Neuronal stem cell (in vitro differentiated cells): ENCODE measurements at places on chromosomes 12 and 14.

GRCh38 chr14:59150990-59151389, 37.5 kb upstream of the DAAM1 start:
- no peak for DNase-seq

DNA sequence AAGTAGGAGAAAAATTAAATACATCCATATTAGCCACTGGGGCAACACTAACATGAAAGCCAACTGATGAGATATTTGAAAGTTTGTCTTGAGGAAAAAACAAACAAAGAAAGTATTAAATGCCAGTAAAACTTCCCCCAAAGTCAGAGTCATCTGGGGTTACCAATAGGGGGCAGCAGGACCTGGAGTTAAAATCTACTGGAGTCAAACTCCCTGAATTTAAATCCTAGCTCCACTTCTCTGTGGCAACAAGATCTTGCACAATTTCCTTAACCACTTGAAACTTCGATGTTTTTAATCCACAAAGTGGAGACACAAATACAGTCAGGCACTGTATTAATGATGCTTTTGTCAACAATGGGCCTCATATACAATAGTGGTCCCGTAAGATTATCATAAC, 14.4 kb downstream of the PLEKHG7 start:
- no peak for DNase-seq

- no peak for DNase-seq
Observed at GRCh38 chr14:103408491-103409155, 23.4 kb downstream of the MARK3 start.

DNA sequence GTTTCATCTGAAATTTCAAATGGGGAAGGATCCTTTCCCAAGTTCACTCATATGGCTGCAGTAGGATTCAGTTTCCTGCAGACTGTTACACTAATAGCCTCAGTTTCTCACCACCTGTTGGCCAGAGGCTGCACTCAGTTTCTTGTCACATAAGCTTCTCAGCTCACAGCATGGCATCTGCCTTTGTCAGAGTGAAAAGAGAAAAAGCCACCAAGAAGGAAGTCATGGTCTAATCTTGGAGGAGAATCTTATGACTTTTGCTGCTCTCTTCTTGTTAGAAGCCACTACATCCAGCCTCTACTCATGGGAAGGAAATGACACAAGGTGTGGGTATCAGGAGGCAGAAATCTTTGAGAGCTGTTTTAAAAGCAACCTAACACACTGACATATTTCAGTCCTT, 39.4 kb upstream of the BTG1 start:
- no peak for DNase-seq

GRCh38 chr12:39553476-39553875, 66.1 kb downstream of the ABCD2 start:
- no peak for DNase-seq

DNA sequence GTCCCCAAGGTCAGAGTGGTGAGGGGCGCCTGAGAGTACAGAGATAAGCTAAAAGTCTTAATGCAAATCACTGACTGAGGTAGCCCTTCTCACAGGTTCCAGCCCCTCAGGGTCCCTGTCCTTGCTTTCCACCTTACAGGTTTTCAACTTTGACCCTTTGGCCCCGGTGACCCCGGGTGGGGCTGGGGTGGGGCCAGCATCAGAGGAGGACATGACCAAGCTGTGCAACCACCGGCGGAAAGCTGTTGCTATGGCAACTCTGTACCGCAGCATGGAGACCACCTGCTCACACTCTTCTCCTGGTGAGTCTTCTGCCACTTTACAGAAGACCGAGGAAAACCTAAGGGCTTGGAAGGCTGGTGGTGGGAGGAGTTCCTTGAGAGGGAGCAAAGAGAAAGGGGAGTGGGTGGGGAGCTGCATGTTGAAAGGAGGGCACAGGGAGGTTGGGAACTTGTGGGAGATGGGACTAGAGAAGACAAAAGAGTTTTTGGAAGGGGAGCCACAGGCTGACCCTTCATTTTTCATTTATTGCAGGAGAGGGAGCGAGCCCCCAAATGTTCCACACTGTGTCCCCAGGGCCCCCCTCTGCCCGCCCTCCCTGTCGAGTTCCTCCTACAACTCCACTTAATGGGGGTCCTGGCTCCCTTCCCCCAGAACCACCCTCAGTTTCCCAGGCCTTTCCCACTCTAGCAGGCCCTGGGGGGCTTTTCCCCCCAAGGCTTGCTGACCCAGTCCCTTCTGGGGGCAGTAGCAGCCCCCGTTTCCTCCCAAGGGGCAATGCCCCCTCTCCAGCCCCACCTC, 2.4 kb downstream of the MBD6 start:
- no peak for DNase-seq

- no peak for DNase-seq
Observed at GRCh38 chr14:72543341-72543740, 350.6 kb downstream of the DPF3 start.

GRCh38 chr12:67649261-67649569, 670 bp downstream of the DYRK2 start:
- no peak for DNase-seq

GRCh38 chr12:13817131-13817530, 164.3 kb downstream of the GRIN2B start:
- no peak for DNase-seq
